Esophagus squamous epithelium (tissue), 5 donors: ENCODE measurements at places on chromosomes 5 and 9.

- DNase-seq: no peak
Observed at GRCh38 chr9:35650341-35651158, at the start of gene SIT1. SIT1 (minus strand) TSS chr9:35650931; CDS start chr9:35650853, 78 bp downstream.

- DNase-seq: no peak
Observed at GRCh38 chr5:77087484-77088261, 588 bp upstream of the ZBED3 start.

- DNase-seq: no peak
Observed at GRCh38 chr5:72300590-72301339, 19.3 kb downstream of the MRPS27 start.

DNA sequence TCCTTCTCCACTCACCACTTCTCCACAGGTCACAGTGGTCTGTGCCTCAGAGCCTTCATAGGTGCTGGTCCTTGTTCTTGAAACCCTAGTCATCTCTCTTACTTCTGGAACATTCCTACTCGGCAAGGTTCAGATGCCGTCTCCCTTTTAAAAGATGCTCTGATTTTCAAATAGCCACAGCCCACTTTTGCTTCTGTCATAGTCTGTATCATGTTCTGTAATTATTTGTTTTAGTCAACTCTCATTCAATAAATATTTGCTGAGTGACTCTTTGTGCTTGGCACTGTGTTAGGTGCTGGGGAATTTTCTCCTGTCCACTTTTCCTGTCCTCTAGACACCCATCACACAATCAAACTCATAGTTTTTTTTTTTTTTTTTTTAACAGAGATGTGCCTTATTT is 181.3 kb upstream of the IL12B start:
- no peak for DNase-seq

- DNase-seq: no peak
Observed at GRCh38 chr5:76571559-76571958, 51.6 kb downstream of the F2RL2 start.

- DNase-seq: no peak
Observed at GRCh38 chr5:173236531-173237142, 1.6 kb upstream of the NKX2-5 start.
